Mucosa of gallbladder (tissue), 1 donor: ENCODE measurements at places on chromosomes 2 and 18.

GRCh38 chr18:42025974-42026625 lies 71.1 kb downstream of the PIK3C3 start:
- no peak for DNase-seq

- no peak for DNase-seq
Measured at GRCh38 chr2:201532686-201533304, 81.3 kb downstream of the STRADB start.

- no peak for DNase-seq
Measured at GRCh38 chr2:109456776-109457175, 157.0 kb downstream of the SEPTIN10 start.

GRCh38 chr2:230829293-230829692 lies 35.4 kb upstream of the ITM2C start:
- no peak for DNase-seq

- peak; percentile 48 for DNase-seq
Measured at GRCh38 chr2:119744335-119744939, 15.3 kb upstream of the PTPN4 start.

GRCh38 chr18:62524440-62525200 lies 1.8 kb downstream of the ZCCHC2 start:
- DNase-seq: peak; percentile 42

- DNase-seq: no peak
Measured at GRCh38 chr2:152456262-152456661, 121.3 kb downstream of the FMNL2 start.

GRCh38 chr2:27378809-27379290 lies 1.7 kb downstream of the ZNF513 start:
- no peak for DNase-seq

GRCh38 chr2:36318547-36318946 lies 37.0 kb upstream of the CRIM1 start:
- DNase-seq: no peak

DNA sequence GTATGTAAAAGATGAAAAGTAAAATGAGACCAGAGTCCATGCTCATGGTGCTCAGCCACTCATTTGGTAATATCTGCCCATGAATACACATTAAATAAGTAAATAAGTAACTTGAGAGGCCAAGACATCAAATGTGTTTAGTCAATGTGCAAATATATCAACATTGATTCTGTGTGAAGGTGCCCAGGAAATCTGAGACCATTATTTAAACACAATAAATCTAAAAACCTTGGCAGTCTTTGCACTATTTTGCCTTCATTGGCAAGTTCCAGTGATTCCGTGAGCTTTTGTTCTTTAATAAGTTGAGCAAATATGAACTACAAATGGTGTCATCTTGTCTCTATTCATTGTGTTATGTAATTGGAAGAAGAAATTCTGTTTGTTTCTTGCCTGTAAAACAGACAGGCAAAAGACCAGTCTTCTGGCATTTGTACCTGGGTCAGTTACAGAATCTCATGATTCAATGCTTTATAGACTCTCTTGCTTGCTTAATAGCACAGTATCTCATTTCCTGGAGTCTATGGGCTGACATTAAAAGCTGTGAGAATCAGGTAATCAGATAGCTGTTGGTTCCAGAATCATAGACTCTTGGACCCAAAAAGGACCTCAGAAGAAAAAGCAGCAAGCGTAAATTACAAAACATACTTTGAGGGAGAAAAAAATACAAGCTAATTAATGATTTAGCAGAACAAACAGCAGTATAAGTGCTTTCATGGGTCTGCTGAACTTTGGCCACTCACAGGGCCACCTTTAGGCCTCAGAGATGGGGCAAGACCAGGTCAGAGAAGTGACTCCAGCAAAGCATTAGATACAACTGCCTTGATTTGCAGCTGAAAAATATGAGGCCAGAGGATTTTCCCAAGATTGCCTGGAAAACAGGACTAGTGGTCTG lies 20.0 kb upstream of the SERPINB3 start:
- DNase-seq: no peak

GRCh38 chr2:174580951-174581350 lies 16.7 kb downstream of the WIPF1 start:
- DNase-seq: no peak

DNA sequence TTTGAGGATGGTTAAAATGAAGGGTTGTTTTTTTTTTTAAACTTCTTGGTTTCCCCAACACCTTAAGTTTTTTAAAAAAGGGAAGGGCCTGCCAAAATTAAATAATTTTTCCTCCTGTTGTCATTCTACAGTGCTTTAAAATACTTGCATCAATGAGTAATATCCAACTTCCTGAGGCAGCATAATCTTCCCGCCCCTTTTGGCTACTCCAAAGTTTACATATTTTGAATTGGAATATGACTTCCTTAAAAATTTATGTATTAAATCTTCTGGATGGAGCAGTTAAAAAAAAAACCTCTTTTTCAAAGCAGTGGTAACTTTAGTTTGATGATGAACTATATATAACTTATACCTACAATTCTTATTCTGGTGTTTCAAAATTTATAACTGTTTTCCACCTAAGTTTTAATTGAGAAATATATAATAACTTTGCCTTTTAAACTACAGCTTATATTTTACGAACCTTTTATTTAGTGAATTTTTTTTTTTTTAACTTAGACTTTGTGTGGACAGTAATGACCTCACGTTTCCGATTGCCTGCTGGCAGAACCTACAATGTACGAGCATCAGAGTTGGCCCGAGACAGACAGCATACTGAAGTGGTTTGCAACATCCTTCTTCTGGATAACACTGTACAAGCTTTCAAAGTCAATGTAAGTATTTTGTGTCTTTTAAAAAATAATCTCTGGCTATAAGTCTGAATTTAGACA lies 49.8 kb downstream of the PTPN4 start:
- no peak for DNase-seq

- DNase-seq: no peak
Measured at GRCh38 chr2:73050121-73050545, 21.4 kb downstream of the SFXN5 start.

- no peak for DNase-seq
Measured at GRCh38 chr2:99487906-99488305, 1.9 kb downstream of the REV1 start.

DNA sequence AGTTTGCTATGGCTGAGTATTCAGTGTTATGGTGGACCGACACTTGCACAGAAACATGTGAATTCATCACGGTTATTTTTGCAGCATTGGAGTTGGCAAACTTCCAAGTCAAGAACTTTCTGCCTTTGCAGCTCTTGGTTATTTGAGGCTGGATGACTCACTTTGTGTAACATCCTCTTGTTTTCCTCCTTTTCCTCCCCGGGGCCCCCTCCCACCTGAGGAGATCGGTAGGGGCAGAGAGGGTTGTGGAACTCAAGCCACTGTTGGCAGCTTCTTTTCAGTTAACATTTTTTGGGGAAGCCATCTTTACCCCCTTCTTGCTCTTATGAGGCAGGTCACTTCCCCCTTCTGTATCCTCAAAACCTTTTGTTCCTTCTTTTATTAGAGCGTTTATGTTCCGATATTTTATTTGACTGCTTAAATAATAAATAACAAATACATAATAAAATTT lies 48.6 kb downstream of the DDX1 start:
- no peak for DNase-seq

- no peak for DNase-seq
Measured at GRCh38 chr2:43837831-43838559, 644 bp downstream of the ABCG5 start.

GRCh38 chr18:45463451-45463850 lies 151.8 kb upstream of the SLC14A2 start:
- DNase-seq: no peak

GRCh38 chr18:55251254-55251971 lies 292.2 kb upstream of the CCDC68 start:
- DNase-seq: no peak

DNA sequence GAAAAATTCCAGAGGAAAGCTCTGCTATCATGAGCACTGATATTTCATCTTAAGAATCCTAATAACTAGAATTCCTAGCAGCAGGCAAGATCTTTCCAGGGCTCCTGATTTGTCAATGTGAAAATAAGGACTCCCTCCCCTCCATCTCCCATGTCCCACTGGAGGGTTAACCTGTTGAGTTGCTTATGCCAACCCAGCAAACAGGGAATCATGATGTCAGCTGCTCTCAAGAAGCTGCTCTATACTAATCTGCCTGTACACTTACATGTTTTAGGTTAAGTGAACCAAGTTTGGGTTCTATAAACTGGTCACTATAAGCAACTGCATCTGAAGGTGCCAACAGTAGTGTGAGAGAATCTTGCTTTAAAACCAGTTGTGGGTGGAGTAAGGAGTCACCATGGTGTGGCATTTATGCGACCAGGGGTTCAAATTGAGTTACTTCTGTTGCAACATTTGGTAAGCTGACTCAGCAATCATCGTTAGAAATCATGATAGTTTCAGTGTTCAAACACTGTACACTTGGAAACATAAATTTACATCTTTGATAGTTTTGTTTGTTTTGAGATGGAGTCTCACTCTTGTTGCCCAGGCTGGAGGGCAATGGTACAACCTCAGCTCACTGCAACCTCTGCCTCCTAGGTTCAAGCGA lies 53.4 kb downstream of the STK25 start:
- no peak for DNase-seq

DNA sequence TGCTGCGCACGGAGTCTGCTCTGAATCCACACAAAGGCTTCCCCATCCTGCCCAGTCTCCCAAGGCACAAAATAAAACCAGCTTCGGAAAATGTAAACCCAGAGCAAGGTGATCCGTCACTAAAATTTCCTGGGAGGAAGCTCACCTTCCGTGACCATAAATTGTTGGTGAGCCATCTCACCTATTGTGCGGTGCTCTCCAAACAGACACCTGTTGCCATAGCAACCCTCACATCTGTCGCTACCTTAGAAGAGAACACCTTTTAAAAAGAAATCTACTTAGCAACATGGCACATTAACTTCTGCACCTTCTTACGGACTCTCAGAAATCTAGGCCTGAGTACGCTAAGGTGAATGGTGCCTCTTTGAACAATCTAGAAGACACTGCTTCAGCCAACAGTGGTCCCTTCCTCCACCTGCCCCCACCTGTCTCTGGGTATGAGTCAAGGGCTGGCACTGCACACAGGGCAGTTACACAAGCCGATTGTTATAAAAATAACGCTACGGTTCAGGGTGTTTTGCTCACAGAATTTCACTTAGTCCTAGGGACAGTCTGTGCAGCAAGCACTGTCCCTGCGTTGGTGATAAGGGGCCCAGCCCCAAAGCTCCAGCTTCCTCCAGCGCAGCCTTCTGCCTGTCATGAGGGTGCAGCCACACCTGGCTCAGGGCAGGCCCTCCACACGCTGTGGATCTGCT lies 114.9 kb upstream of the ID2 start:
- no peak for DNase-seq

GRCh38 chr2:3952866-3953516 lies 249.6 kb downstream of the DCDC2C start:
- DNase-seq: no peak

DNA sequence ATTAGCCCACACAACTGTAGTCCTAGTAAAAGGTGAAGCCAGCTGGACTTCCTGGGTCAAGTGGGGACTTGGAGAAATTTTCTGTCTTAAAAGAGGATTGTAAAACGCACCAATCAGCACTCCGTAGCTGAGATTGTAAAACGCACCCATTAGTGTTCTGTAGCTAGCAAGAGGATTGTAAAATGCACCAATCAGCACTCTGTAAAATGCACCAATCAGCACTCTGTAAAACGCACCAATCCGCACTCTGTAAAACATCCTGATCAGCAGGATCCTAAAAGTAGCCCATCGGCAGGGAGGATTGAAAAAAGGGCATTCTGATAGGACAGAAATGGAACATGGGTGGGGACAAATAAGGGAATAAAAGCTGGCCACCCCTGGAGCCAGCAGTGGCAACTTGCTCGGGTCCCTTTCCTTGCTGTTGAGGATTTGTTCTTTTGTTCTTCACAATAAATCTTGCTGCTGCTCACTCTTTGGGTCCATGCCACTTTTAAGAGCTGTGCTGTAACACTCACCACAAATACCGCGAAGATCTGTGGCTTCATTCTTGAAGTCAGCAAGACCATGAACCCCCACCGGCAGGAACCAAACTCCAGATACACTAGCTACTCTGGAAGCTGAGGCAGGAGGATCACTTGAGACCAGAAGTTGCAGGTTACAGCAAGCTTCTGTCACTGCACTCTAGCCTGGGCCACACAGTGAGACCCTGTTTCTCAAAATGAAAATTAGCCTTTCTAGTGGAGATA lies 102.6 kb downstream of the HS6ST1 start:
- no peak for DNase-seq

DNA sequence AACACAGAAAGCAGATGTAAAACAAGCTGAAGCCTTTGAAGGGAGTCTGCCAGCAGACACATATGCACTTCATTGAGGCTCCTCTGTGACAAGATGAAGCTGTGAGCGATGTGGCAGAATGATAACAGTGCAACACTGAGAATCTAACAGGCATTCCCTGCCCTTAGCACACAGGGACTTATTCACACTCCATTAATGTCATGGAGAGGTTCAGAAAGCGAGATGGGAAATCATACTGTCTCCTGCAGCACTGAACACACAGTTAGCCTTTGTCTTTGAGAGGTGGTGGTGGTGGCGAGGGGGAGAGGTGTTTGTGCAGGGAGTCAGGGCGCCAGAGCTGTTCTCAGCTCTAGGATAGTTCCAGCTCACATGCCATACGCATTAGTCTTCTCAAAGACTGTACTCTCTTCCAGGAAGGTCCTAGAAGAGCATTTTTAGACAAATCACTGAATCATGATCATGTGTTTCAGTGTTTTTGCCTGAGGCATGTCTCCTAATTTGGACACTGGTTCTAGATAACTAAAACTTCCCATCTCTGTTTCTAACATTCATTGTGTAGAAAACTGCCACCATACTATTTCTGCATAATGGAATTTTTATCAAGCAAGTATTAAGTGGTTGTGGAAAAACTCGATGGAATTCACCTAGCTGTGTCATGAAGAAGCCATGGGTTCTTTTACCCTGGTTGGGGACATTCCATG lies 93.5 kb upstream of the ITGB6 start:
- no peak for DNase-seq

DNA sequence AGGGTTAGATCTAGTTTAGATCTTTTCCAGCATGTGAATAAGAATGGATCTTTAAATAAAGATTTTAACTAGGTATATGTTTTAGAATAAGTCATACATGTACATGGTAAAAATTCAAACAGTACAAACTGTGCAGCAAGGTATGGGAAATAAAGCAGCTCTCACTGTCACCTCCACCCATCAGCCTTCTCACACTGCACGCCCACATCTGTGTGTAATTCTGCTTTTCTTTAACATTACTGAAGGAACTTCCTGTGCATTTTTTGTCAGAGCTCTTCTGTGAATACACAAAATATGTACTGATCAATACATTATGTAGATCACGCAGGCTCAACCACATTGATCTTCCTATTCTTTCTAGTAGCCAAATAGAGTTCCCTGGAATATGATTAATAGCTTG lies 3.4 kb downstream of the CASP8 start:
- DNase-seq: no peak

GRCh38 chr18:48330016-48330991 lies 78.9 kb downstream of the ZBTB7C start:
- DNase-seq: no peak

- no peak for DNase-seq
Measured at GRCh38 chr2:209998596-209998995, 3.8 kb upstream of the RPE start.

GRCh38 chr2:162091325-162092007 lies 17.5 kb upstream of the DPP4 start:
- DNase-seq: peak; percentile 28
